ENCODE measurements at places on chromosomes 12 and 14. TPM values are rescaled to one million over a fixed set of nuclear protein-coding genes. Genes with fewer than 3 reads are reported as not detected.

FOXA1 gene
- total RNA-seq: not detected

SERPINA9 gene
- total RNA-seq: not detected

C12orf54 gene
- total RNA-seq: not detected

NAA25 gene
- total RNA-seq: 14.2 TPM

CLEC9A gene
- total RNA-seq: not detected

TAS2R50 gene
- 1.2 TPM for total RNA-seq

LRFN5 gene
- total RNA-seq: not detected

PIANP gene
- not detected for total RNA-seq

KRT74 gene
- not detected for total RNA-seq

PRKAG1 gene
- total RNA-seq: 44.5 TPM

SLIRP gene
- 161 TPM for total RNA-seq

UNC79 gene
- under 0.01 TPM for total RNA-seq

HCAR3 gene
- total RNA-seq: not detected

AICDA gene
- not detected for total RNA-seq

RNASE7 gene
- not detected for total RNA-seq

KLRK1 gene
- not detected for total RNA-seq

RGS6 gene
- not detected for total RNA-seq

CCDC196 gene
- total RNA-seq: not detected

TMEM119 gene
- total RNA-seq: not detected

NGB gene
- total RNA-seq: not detected

MYO1A gene
- under 0.01 TPM for total RNA-seq

TPH2 gene
- total RNA-seq: not detected

KTN1 gene
- 111 TPM for total RNA-seq

TMEM120B gene
- 5.3 TPM for total RNA-seq

IKBIP gene
- 21.2 TPM for total RNA-seq

KRT79 gene
- not detected for total RNA-seq

KLRC1 gene
- not detected for total RNA-seq

OASL gene
- 0.25 TPM for total RNA-seq

COL2A1 gene
- not detected for total RNA-seq

NRIP2 gene
- not detected for total RNA-seq

NFYB gene
- 13.0 TPM for total RNA-seq

LRTM2 gene
- total RNA-seq: not detected

B4GALNT3 gene
- under 0.01 TPM for total RNA-seq

KRT85 gene
- not detected for total RNA-seq
